Cortex of kidney (tissue), 1 donor: ENCODE measurements at places on chromosomes 16 and 17.

DNA sequence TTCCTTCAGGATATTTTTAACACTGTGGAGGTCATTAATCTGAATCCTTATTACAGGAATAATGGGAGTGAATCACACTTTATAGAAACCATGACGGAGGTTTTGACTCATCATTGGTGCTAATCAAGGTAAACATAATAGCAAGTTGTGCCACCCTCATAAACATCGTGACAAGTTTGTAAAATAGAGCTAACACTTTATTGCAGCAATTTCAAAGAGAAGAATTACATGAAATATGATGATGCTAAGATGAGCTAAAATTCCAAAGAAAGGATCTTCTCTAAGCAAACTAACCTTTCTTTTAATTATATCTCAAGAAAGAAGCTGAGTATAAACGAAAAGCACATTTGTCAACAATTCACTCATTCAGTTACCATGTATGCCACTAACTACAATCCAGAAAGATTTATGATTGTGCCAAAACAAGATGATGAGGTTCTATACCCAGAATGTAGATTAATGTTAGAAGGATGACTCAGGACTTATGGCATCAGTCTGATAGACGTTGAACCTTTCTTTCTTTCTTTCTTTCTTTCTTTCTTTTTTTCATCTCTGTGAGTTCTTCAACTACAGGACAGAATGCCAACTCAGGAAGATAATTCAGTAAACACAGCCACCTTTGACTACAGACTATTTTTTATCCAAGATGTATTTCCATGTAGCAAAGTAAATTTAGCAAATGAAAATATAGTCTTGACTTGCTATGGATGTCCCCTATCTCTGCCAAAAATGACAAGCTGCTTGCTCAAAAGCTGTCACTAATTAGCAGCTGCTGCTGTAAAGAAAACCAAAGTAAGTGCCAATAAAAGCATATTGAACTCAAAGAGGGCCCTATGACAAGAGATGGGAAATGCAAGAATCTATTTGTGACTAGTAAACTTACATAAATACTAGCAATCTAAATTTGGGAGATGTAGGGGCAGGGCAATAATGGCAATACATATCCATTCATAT lies 23.3 kb downstream of the STAT5B start:
- DNase-seq: no peak

- DNase-seq: no peak
These were observed 30.9 kb downstream of the C17orf75 start for GRCh38 chr17:32311028-32311536.

DNA sequence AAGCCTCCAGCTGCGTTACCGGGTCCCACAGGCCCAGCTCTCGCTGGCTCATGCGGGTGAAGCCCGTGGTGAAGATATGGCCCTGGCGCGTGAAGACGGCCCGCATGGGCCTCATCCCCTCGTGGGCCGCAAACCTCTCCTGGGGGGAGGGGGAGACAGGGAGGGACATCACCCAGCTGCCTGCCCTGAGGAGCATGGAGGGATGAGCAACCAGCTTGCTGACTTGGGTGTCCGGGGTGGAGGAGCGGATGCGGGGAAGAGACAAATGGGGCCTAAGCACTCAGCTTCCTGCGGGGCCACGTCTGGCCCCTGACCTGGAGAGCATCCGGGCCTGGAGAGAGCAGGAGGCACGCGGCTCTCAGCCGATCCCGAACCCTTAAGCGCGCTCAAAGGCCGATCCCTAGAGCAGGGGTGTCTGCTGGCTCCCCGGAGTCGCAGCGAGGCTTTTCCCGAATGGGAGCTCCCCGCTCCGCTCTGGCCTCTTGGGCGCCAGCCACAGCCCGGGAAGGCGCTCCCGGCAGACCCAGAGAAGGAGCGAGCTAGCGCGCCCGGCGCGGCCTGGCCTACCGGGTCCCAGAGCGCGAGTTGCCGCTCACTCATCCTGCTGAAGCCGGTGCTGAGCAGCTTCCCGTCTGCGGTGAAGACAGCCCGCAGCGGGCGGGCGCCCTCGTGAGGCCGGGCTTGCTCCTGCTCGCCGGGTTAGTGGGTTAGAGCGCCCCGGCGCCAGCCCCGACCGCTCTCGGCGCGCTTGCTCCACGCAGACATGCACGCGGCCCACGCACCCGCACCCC lies 5.0 kb downstream of the CORO6 start:
- no peak for DNase-seq

DNA sequence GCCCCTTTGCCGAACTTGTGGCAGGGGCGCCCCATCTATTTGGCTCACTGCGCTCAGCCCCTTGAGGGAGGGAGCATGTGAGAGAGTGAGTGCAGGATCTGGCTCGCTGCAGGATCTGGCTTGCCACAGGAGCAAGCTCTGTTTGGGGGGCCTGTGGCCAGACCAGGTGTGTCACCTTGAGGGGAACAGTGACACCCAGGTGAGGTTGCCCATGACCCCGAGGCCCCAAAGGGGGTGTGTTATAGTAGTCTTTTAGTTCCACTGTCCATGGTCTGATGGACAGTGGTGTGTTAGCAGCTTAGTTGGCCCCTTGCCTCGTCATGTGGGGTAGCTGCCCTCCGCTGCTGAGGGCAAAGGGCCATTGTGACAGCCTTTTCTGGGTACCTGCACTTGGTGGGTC lies 41.6 kb downstream of the CCDC42 start:
- no peak for DNase-seq

DNA sequence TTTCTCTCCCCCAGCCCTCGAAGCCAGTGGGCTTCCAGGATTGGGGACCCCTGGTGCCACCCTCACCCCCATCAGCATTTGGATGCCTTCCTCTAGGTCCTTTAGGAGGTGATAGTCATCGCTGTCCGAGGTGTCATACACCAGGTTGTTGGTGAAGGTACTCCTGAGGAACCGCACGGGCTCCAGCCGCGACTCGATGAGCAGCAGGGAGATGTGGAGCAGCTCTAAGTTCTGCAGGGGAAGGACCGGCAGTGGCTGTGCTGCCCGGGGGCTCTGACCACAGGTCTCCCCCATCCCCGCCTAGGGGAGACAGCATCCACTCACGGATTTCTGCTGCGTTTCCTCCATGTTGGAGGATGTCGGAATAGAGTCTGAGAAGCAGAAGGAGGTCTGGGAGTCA lies 962 bp downstream of the CSHL1 start:
- no peak for DNase-seq

GRCh38 chr17:79508291-79508716 lies 102.5 kb downstream of the RBFOX3 start:
- DNase-seq: no peak

GRCh38 chr17:15490634-15491261 lies 23.3 kb upstream of the CDRT4 start:
- no peak for DNase-seq

- DNase-seq: no peak
These were observed 47.0 kb downstream of the SKAP1 start for GRCh38 chr17:48382989-48383388.

DNA sequence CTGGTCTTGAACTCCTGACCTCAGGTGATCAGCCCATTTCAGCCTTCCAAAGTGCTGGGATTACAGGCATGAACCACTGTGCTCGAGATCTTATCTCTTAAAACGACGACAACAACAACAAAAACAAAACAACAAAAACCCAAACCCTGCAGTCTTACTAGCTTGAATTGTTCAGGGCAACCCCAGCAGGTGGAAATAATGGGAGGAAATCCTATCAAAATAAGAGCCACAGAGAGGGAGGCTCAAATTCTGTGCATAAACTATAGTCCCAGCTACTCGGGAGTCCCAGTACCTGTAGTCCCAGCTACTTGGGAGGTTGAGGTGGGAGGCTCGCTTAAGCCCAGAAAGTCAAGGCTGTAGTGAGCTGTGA lies 16.5 kb upstream of the ATP6V0A1 start:
- no peak for DNase-seq

GRCh38 chr17:31806921-31807320 lies 52.1 kb downstream of the COPRS start:
- no peak for DNase-seq

- DNase-seq: no peak
These were observed 18.1 kb downstream of the UBE2O start for GRCh38 chr17:76434870-76435269.

- no peak for DNase-seq
These were observed 4.3 kb downstream of the ZFP1 start for GRCh38 chr16:75152635-75153034.

DNA sequence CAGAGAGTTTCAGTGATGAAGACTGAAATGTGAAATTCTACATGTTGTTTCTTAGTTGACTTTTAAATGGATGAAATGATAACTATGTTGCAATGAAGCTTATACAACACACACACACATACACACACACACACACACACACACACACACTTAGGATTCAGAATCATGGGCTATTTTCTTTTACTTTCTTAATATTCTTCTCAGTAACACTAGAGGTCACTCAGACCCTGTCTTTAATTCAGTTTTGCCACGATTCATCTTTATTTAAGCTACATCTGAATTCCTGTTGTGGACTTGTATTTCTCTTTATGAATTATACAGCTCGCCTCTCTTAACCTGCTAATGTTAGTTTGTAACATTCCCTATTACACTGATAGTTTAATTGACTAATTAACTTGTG lies 109.6 kb upstream of the GOT2 start:
- no peak for DNase-seq

DNA sequence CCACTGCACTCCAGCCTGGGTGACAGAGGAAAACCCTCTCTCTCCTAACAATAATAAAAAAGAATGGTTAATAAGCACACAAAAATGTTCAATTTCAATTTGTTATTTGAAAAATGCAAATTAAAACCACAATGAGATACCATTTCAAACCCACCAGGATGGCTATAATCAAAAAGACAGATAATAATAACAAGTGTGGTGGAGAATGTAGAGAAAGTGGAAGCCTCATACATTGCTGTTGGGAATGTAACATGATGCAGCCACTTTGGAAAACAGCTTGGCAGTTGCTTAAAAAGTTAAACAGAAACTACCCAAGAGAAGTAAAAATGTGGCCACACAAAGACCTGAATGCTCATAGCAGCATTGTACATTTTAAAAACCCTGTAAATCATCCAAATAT lies 51.8 kb upstream of the MAP3K14 start:
- no peak for DNase-seq

DNA sequence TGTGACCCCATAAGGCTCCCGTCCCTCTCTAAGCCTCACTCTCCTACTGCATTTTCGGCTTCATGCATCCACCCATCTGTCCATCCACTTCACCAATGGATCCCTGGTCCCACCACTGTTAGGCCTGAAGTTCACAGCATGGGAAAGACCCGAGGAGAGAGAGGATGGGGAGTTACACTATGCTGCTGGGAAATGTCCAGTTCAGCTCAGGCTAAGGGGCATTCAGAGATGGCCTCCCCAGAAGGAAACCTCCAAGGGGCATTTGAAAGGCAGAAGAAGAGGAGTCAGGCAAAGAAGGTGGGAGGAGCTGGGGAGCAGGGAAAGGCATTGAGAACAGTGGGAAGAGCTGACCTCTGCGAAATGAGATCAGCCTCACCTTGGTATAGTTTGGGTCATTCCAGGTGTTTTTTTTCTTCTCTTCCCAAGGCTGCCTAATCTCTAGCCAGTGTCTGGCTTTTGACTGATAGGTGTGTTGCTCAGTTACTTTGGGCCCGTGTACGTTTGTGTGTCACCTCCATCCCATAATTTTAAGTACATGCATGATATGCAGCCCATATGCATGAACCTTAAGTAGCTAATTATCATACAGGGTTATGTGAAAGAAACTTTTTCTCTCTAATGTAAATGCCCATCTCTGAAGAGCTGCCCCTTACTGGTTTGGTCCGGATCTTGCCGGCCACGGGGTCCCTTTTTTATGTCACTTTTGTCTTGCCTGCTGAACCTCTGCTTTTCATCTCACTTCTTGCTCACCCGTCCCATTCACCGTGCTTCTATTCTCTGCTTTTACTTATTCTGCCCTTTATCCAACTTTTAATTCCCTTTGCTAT lies 11.6 kb upstream of the DRC7 start:
- DNase-seq: no peak

GRCh38 chr16:31213877-31214707 lies at the start of gene TRIM72:
TSS of gene TRIM72 (plus strand) at chr16:31214119. CDS start at chr16:31214739, 620 bp downstream.
- no peak for DNase-seq

DNA sequence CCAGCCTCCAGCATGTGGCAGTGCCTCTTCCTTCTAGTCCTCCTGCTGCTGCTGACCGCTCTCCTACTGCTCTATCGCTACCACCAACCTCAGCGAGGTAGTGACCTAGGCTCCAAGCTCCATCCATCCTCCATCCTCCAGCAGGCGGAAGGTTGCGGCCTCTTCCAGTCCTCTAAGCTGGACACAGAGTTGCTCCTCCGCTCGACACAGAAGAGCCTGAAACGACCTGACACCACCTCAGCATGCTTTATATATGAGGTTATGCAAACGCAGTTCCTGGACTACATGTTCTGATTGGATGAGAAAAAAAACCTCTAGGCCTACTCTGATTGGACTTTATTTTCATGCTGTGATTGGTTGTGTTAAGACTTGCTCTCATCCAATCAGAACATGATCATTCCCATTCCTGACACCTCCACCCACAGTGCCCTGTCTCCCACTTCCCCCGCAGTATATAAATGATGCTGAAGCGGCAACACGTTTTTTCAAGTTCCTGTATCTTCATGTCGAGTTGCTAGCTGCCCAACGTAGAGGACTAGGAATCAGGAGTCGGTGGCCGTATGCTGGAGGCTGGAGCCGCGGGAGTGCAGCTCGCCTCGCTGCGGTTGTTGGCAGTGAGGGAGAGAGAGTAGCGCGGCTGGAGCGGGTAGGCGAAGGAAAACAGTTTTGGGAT lies 398.1 kb downstream of the KCNJ18 start:
- DNase-seq: no peak

GRCh38 chr16:78390092-78390491 lies 290.6 kb downstream of the WWOX start:
- no peak for DNase-seq

- DNase-seq: no peak
These were observed 13.1 kb downstream of the CYB5D2 start for GRCh38 chr17:4155980-4156620.

DNA sequence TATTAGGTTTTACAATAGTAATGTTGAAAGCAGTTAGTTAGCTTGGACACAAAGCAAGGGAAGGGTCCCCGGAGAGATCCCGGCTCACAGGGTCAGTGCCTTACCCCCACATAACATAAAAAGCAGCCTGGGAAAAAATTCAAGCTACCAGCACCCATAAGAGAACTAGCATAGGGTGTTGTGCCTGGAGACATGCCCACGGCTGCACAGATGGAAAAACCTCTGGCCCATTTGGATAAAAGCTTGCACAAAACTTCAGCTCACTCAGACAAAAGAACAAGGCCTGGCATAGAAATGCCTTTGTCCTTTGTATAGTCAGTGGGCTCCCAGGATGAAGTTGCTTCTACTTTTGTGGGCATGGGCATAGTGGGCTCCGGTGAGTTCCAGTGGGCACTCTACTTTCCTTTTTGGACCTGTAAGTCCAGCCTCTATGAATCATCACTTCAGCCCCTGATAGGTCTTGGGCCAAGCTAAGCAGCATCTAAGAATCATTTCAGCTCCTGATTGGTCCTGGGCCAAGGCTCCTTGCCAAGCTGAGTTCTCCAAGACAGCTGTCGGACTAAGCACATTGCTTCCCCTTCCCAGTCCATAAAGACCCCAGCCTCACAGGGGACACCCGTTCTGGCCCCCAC lies 1.3 kb upstream of the RDM1 start:
- no peak for DNase-seq

GRCh38 chr16:57341441-57342303 lies 16.9 kb upstream of the CCL22 start:
- no peak for DNase-seq

- no peak for DNase-seq
These were observed 507 bp downstream of the FHOD1 start for GRCh38 chr16:67246756-67247191.
